NCI-H1930 (cell line): ENCODE measurements at places on chromosomes 16 and 17.

DNA sequence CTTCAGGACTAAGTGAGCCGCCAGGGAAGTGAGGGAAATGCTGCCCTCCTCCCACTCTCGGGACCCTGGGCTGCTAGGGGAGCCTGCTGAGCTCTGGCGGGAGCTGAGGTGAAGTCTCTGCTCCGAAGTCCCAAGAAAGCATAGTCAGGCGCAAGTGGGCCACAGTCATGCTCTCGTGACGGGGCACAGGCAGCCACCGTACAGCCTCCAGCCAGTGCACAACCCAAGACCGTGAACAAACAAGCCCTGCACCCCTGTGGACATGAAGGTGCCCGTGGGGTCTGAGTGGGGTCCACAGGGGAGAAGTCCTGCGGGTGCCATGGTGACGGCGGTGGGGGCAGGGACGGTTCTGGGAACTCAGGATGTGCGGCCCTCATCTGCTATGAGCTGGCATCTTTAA lies 24.7 kb downstream of the ZNF276 start:
- no peak for DNase-seq

GRCh38 chr17:41003926-41004325 lies 4.2 kb upstream of the KRTAP3-2 start:
- DNase-seq, result no peak

GRCh38 chr16:11955713-11956123 lies 9.3 kb upstream of the TNFRSF17 start:
- no peak for DNase-seq

- no peak for DNase-seq
Observed at GRCh38 chr16:3597226-3597625, 14.2 kb downstream of the SLX4 start.

- no peak for DNase-seq
Observed at GRCh38 chr17:18224387-18225120, 881 bp upstream of the LLGL1 start.

GRCh38 chr16:57882206-57882605 lies 79.9 kb upstream of the KIFC3 start:
- no peak for DNase-seq

GRCh38 chr17:50180620-50181019 lies 14.8 kb downstream of the SGCA start:
- no peak for DNase-seq

- DNase-seq, result no peak
Observed at GRCh38 chr17:81840826-81841778, 6.3 kb upstream of the PPP1R27 start.

DNA sequence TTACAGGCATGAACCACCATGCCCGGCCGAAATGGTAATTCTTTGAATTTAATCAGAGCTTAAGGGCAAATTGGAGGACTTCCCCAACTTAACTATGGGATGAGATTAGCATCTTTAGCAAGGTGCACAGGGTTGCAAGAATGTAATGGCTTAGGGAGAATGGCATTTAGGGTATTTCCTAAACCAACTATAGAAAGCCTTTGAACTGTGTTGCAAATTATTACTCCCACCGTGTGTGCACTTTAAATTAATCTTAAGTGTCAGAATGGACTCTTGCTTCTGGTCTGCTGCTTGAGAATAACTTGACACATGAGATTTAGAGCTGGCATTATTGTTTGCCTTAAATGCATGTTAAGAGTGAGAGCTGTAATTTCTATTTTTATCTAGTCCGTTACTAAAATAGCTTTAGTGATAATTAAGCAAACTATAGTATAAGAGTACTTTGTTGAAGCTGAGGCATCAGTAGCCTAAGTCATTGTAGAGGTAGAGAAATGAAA lies 59.8 kb downstream of the TUBD1 start:
- no peak for DNase-seq

DNA sequence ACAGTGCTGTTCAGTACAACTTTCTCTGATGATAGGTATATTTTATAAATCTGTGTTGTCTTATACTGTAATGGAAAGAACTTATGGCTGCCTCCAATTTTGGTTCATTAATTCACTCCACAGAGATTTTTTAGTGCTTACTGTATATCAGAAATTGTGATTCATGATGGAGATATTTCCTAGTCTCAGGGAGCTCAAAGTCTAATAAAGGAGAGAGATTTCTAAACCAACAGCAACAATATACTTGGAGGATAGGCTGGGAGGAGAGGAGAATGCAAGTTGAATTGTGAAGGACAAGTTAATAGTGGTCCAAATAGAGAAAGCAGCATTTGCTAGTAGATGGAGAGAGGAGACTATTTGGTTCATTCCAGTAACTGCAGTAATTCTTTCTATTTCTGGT lies 63.5 kb downstream of the TANC2 start:
- DNase-seq, result no peak

DNA sequence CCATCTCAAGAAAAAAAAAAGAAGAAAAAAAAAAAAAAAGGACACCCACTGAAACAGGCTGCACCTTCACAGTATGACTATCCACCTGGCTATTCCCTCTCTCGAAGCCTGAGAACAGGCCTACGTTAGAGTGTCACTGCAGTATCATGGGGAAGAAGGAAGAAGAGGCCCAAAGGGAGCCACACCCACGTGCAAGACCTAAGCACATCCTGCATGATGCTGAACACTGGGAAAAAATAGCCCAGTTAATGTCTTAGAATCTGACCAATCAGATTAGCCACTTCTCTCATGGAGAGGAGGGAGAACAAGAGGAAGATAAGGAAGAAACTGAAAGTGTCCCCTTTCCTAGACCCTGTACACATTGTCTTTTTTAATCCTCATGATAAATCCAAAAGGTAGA lies 19.5 kb upstream of the MED13 start:
- no peak for DNase-seq

DNA sequence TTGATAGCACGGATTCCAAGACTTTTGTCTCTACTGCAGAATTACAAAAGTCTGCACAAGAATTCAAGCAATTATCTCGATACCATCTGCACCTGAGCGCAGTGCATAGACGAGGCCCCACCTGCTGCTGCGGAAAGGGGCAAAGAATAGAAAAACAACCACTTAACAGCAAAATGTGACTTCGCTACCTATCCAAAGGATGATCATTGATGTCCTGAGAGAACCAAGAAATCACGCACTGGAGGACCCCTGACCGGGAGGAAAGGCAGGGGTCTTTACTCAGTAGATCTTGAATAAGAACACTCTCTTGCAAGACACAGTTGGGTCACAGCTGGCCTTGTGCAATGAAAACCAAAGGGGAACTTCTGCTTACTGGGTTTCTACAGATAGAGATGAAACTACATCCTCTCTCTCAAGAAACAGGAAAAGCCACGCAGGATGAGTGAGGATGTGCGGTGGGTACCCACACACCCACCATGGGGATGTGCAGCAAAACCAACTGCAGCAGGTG lies 147.4 kb upstream of the RPH3AL start:
- DNase-seq, result no peak

GRCh38 chr17:19457830-19458271 lies 46.8 kb downstream of the RNF112 start:
- no peak for DNase-seq

DNA sequence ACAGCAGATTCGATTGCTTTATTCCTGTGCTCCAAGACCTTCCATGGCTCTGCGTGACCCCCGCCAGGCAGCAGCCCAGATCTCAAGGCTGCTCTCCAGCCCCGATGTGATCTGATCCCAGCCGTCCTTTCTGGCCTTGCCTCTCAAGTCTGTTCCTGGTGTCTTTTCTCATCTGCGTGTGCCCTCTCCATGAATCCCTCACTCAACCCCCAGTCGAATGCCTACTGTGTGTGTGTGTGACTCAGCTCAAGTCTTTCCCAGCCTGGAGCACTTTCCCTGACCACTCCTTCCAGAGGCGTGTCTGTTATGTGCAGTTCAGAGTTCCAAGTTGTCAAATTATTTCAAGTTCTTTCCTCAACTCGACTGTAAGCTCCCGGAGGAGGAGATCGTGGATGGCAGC lies 64.0 kb downstream of the MRM1 start:
- DNase-seq, result no peak

GRCh38 chr17:78466786-78467715 lies 88.6 kb downstream of the PGS1 start:
- DNase-seq, result no peak

GRCh38 chr16:82784573-82784968 lies 157.8 kb downstream of the CDH13 start:
- DNase-seq, result no peak

DNA sequence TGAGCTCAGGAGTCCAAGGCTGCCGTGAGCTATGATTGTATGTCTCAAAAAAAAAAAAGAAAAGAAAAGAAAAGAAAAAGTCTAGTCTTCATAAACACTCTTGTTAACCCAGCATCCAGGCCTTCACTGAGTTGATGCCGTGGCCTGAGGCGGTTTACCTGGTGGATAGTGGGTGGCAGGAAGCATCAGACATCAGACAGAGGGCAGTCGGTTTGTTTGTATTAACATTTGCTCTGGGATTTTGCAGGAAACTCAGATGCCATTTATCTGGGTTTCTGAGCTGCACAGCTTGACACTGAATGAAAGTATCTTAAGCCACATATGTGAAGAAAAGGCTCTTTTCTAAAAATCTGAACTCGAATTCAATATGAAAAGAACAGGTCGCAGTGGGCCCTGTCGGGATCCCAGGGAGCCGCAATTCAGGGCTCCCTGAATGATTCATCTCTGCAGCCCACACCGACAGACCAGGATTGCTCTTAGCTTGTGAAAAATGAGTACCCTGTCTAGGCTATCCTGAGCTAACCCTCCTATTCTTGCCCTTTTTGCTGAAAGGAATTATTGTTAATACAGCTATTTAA lies 1.1 kb upstream of the DBNDD1 start:
- DNase-seq, result no peak

DNA sequence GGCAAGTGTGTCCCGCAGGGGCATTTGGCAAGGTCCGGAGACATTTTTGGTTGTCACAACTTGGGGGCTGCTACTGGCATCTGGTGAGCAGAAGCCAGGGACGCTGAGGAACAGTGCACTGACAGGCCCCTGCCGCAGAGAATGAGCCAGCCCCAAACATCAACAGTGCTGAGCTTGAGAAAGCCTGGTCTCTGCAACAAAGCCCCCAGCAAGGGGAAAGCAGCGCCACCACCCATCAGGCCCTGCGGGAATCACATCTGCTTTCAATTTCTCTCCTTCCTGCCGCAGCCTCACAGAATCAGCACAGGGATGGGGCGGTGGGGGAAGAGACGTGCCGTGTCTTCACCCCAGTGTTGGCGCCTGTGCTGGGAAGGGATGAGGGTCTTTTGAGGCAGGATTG lies 14.8 kb upstream of the PRPSAP1 start:
- DNase-seq, result no peak

DNA sequence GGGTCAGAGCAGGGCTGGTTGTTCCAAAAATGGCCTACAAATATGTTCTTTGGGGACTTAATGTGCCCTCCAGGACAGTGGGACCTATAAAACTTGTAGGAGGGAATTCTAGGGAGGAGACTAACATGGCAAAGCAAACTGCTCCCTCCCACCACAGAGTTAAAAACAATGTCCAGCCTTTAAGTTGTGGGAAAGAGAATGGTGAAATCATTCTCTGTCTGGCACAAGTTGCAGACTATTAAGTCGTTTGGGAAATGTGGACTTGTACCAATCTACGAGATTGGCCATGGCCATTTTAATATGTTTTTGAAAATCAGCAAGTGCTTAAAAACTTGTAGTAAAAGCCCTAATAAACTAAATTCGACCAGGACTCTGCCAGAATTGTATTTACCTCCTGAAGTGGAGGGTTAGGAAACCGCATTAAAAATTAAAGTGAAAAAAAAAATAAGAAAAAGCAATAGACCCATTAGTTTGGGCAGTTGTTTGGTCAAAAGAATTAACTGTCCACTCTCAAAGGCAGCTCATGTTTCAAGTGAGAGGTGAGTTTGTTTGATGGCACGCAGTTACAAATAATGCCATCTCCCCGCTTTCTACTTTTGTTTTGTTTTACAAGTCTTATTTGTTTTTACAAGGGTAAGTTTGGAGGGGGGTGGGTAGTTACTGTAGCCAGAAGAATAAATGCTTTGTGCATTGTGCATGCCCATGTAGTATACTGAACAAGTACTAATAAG lies 32.4 kb downstream of the ANKFN1 start:
- DNase-seq, result no peak

DNA sequence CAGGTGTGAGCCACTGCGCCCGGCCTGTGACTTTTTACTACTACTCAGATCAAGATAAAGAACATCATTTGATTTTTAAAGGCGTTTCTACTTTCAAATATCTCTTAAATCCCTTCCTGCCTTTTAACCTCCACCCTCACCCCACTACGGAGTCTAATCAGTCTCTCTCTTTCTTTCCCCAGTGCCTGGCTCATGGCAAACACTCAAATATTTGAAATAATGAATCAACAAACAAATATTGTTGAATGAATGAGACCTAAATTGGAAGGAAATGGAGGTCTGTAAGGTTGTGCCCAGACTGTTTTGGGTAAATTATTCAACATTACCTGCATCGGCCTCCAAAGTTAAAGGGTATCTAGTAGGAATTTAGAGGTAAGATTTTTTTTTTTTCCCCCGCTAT lies 14.7 kb downstream of the COPZ2 start:
- no peak for DNase-seq

GRCh38 chr17:72370819-72371218 lies 250.0 kb downstream of the SOX9 start:
- no peak for DNase-seq

DNA sequence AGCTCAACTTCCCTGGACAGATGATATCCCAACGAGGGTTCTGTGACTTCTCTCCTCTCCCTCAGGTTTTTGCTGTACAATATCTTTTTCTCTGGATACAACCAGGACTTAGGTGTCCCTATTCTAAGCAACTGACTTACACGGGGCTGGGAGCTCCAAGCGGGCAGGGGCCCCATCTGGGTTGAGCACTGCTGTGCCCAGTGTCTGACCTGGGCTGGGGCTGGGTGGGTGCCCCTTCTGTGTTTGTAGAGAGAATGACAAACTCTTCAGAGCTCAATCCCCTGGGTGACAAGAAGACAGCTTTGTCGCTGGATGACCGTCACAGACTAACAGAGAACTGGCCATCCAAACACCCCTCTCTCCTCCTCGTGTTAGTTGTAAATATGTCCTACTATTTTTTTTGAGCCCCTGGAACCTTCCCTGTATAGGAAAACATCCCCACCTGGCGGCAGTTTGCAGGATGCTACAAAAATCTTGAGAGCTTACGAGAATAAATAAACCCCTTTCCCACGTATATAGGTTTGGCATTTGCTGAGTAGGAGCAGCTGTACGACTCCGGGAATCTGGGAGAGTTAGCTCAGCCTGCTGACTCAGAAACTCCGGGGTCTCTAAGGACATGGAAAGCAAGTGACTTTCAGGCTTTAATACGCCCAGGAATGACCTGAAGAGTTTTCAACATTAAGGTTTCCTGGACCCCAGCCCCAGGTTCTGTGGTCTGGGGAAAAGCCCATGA lies 23.7 kb upstream of the RCVRN start:
- no peak for DNase-seq
